ENCODE measurements at places on chromosomes 1 and 21.

- DNase-seq, result no peak
Observed at GRCh38 chr1:209328196-209328595, 255.3 kb upstream of the CAMK1G start.

- DNase-seq, result no peak
Observed at GRCh38 chr1:105641407-105641806, 1415.1 kb upstream of the PRMT6 start.

DNA sequence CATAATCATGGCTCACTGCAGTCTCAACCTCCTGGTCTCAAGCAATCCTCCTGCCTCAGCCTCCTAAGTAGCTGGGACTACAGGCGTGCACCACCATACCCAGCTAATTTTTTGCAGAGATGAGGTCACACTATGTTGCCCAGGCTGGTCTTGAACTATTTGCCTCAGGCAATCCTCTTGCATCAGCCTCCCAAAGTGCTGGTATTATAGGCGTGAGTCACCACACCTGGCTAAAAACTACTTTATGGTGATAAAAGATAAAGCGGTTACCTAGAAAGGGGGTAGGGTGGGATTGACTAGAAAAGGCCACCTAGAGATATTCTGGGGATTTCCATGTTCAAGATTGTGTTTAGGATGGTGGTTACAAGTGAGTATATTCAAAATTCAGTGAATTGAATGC is 5.0 kb downstream of the TSTD1 start:
- DNase-seq, result no peak

DNA sequence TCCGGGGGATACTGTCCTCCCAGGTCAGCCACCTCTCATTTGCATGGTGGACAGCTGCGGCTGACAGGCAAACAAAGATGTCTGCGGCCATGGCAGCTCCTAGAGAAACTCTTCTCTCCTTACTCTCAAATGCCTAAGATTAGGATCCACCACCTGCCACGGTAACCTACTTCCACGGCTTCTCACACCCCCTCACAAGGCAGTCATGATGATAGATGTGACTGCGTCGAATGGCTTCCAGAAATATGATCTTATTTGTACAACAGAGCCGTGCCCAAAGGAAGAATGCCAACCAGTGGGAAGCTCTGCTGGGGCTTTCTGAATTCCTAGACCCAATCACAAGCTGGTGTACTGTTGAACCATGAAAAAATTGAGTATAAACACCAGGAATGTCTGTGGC is 73.4 kb downstream of the BACE2 start:
- DNase-seq, result no peak

DNA sequence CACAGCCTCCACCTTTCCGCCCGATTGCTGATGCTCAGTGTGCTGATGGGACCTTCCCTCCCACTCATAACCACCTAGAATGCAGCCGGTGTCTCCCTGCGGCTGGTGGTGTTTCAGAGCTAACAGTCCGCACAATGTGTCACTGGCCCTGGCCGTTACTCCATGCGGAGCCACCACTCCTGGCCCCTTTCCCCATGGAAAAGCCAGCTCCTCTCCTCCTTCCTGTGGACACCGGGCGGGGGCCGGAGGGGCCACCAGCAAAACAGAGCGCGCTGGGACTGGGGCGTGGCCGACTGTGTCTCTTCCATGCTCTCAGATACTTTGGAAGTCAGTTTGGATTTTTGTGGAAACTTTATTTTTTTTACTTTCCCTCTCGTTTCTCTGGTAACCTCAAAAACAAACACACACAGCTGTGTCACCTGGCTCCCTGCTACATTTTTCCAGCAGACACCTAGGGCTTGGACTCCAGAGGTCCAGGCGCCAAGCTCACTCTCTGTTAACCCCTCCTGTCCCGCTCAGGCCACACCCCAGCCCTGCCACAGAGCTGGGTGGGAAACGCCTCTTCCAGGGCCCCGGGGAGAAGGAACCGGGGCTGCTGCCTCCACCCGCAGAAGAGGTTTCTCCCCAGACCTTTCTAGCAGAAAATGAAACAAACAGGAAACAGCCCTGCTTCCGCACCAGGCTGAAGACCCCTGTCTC is 32.5 kb upstream of the COL6A2 start:
- no peak for DNase-seq

Measured in CD4-positive, alpha-beta T cell treated with Interleukin-15 for 1 hour (primary cell).